ENCODE measurements at places on chromosomes 4 and X.

DNA sequence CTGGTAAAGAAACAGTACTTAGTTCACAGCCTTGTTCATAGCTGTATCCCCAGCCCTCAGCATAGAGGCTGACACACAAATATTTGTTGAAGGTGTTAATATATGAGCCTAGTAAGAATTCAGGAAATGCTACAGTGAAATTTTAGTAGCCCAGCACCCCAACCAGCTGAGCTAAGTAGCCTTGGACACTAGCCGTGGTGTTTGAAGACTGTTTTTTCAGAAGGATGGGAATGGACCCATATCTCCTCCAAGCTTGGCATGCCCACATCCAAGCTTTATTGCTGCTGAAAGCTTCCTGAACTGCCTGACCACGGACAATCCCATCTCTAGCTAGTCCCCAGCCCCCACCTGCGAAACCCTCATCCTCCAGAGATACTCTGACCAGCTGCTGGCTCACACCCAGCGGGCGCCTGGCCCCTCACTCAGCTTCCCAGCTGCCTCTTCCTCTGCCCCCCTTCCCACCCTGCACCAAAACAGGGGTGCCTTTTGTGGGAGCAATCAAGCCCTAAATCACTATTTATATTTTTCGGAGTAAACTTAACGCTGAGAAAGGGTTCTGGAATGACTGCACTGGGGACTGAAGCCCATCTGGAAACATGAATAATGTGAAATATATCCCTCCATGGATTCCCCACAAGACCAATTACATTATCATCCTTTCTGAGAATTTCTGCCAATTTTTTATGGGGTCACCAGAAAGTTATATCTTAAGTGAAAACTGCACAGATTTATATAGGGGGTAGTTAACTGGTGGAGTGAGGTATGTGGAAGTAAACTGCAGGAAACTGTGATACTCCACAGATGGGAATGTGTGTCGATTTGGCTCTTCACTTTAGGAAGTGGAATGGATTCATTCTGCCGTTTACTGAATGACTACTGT is 41.1 kb upstream of the CBR4 start:
- no peak for DNase-seq

DNA sequence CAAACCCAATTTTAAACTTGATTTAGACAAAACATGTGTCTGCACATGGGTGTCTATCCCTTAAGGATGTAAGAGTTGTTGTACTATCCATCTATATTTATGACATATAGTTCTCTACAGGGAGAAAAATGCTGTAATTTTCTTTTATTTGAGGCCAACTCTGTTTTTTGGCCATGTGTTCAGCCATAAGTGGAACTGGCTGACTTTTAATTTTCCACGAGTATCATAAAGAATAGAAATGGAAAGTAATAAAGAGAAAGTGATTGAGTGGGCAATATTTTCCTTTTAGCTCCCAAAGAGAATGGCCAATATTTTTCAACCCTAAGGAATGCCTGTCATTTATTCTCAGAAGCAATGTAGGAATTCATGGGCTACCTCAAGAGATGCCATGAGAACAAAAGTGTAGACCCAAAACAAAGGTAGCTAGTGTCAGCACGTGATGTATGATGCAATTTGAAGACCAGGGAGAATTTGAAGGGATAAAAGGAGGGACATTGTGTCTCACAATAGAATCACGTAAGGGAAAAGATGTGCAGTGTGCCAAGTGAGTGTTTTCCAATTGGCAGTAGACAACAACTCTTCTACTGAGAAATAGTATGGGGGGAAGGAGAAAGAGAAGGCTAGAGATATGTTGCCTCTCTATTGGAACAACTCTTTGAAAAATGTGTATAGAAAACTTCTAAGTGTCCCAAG is 27.8 kb upstream of the MXRA5 start:
- DNase-seq = no peak

DNA sequence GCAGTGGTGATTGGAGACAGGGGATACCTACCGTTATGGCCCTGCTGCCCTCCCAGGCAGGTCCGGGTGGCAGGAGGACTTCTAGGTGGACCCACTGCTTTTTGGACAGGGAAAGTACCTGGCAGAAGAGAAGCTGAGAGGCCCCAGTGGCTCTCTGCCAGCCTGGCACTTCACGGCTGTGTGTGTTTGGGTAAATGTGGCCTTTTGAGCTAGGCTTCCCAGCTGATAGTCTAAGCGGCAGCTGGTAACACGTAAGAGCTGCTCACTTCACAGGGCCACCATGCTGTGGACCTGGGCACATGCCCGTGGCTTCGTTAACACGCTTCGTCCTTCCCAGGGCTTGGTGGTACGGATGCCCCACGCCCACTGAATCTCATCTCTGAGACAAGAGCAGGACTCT is 92.0 kb upstream of the CLCN4 start:
- DNase-seq = no peak

GRCh38 chr4:8762356-8762755 is 109.3 kb downstream of the HMX1 start:
- DNase-seq = no peak

DNA sequence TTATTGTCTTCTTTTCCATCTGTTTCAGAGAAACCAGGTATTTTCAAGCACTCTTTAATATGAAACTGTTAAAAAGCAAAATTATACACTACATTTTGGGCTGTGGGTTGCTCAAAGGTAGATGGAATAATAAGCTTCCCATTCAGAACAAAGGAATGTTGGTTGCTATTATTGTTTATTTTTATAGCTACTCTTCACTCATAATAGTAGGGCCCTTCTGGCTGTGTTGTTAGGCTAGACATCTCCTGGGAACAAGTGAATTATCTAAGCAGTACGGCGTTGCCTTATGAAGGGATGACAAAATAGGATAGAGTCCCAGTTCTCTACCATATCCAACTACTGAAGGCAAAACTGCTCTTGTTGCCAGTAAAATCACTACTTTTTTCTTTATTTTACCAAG is 34.2 kb downstream of the TENM3 start:
- DNase-seq = no peak

All from CD4-positive, alpha-beta T cell treated with Interleukin-17A for 4 hours (primary cell).